ENCODE measurements at places on chromosomes 4 and X.

DNA sequence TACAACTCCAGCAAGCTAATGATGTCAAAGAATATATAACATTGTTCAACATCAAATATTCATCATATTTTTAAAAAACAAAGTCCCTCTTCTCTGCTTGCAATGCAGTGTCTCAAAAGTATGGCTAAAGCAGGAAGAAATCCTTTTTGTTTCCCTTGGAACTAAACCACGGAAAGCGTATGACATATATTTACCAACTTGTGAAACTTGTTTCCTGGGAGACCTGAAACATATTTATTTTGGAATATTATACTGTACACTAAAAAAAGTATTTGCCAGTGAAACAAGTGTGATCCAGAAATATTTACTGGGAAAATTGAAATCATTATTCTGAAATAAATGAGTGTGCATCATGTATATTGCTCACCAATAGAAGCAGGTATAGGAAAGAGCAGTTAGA, 156.0 kb upstream of the ANKRD50 start:
- no peak for DNase-seq

DNA sequence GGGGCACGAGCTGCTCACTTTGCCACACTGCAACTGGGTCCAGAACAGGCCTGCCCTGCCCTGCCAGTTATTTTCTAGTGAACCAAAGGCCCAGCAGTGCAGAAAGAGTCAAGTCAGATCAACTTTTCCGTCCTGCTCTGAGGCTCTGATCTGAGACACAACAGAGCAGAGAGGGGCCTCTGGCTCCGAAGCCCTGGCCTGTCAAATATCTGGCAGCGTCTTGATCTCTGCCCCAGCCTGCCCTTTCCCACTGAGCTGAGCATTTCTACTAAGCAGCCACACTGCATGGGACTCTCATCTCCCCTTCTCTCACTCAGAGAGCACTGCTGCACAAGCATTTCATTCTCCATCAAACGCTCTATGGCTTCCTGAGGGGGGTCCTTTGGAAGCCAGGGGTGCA, 11.8 kb downstream of the IGFBP7 start:
- DNase-seq: no peak

- no peak for DNase-seq
Observed at GRCh38 chrX:16665089-16665488, 15.1 kb downstream of the S100G start.

- no peak for DNase-seq
Observed at GRCh38 chrX:107713203-107713542, 62.4 kb downstream of the TSC22D3 start.

DNA sequence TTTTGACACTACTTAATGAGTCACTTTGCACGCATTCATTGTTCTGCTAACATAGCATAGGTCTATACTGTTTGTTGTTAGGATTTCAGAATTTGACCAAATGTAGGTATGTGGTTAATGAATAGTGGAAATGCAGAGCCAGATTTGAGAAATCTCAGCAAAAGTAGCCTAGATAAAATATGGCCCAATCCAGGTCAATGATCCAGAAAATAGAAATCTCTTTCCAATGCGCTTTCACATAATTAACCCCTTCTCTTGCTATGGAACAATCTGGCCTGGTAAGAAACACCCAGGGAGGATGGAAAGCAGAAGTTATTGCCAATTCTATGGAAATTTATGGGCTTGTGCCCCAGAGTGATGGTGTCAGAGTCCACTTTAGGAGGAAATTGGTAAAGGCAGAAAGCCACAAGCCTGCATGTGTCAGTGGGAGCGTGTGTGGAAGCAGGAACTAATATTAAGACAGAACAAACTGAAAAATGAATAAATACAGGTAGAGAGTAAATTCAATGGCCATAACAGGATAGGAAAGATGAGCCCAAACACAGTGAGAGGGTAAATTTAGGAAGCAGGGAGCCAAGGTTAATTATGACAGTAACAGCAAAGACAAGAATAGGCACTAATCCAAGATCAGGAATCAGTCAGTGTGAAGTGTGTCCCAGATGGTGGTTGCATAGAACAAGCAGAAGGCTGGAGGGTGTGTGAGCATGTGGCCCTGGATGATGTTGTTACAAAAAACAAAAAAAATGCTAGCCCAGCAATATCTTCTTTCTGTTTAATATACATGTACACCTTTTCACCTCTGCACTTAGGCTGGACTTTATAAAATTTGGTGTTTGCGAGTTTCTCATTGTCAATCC, 102.9 kb downstream of the SYTL5 start:
- DNase-seq: no peak

DNA sequence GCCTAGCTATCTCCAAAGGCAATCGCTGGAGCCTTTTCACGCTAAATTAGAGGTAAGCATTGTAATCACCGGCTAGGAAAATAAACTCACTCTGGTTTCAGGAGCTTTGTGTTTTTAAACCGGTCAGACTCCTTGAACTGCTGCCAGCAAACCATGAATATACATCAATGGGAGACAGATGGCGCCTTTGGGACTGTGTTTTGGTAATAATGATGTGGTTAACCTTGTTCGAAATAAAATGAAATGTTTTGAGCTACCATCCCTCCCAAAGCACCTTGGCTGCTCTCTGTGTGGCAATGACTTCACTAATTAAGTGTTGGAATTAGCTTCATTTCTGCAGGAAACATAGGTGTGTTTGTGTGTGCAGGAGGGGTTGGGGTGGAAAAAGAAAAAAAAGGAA, 65.3 kb downstream of the CLNK start:
- no peak for DNase-seq

GRCh38 chr4:120085705-120086104, 19.1 kb upstream of the MAD2L1 start:
- DNase-seq: no peak

DNA sequence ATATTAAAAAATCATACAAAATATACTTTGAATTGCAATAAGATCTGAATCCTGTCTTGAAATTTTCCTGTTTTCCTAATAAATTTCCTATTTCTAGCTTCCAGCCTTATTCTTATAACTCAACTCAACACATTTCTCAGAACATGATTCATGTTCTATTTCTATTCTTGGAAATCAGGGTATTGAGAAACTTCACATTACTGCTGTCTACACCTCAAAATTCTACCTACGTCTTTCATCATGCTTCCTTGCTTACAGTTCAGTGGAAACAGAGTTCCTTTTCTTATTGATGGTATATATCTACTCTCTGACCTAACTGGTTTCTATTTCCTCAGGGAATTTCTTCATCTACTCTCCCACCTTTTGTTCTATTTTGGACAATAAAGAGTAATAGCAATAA, 2139.0 kb downstream of the ARAP2 start:
- DNase-seq: no peak

DNA sequence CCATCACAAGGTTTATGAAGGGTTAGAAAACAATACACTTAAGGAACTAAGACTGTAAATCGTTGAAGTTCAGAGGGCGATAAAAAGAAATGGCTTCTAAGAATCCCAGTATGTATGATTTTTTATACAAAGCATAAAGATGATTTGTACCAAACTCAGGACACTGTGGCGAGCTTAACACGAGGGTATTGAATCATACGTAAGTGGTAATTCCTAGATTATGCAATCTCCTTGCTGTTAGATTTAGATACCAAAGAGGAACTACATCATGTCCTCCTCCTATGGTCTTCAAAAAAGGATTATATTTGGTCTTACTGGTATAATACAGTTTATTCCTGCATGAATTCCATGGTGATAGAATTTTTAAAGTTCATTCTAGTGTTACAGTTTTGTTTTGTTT, 23.9 kb downstream of the NFKB1 start:
- DNase-seq: no peak

DNA sequence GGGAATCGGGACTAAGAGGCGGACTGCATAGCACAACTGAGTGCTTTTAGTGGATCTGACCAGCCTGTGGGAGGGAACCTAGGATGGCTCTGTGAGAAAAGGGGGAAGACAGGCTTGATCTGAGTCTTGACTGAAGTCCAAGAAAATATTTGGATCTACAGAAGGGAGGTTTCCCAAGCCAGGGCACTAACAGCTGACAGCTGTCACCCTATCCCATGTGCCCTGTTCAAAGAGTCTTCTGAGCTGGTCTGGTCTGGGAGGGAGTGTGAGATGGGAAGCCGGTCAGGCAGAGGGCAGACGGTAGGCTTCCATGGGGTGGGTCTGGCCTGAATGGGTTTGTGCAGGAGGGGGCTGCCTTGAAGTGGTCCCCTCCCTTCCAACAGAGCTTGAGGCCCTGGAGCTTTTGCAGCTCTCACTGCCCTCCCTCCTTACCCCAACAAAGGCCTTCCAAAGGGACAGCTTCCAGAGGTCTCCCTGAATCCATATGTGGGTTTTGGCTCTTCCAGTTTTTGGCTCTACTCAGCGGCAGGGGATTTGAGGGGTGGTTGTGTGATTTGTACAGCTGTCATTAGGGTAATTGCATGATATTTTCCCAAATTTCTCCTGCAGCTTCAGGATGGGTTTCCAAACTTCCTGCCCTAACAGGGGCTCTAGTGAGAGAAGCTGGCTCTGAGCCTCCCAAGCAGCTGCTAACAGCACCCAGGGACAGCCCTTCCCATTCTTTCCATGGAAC, 643.7 kb downstream of the BCOR start:
- no peak for DNase-seq
